Thymus (tissue), 14 donors: ENCODE measurements at places on chromosomes 1 and 21.

DNA sequence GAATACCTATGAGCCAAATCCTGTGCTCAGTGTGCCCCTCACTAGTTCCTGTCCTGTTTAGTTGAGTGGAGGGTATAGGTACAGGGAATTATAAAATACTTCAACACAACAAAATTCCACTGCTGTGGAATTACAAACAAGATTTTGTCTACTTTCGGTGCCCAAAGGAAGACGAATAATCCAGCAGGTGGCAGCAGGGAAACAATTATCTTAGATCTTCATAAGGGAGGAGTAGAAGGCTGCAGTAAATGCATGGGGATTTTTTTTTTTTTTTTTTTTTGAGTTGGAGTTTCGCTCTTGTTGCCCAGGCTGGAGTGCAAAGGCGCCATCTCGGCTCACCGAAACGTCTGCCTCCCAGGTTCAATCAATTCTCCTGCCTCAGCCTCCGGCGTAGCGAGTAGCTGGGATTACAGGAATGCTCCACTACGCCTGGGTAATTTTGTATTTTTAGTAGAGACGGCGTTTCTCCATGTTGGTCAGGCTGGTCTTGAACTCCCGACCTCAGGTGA is 2.0 kb upstream of the PIP5K1A start:
- peak; percentile 80 for DNase-seq

GRCh38 chr1:236615399-236616148 is 11.3 kb upstream of the HEATR1 start:
- DNase-seq: no peak

GRCh38 chr1:212465311-212465710 is 32.6 kb downstream of the NENF start:
- DNase-seq: no peak

GRCh38 chr1:212702672-212703071 is 3.0 kb upstream of the BATF3 start:
- DNase-seq: no peak

GRCh38 chr1:172211221-172211620 is 209.3 kb upstream of the C1orf105 start:
- no peak for DNase-seq

DNA sequence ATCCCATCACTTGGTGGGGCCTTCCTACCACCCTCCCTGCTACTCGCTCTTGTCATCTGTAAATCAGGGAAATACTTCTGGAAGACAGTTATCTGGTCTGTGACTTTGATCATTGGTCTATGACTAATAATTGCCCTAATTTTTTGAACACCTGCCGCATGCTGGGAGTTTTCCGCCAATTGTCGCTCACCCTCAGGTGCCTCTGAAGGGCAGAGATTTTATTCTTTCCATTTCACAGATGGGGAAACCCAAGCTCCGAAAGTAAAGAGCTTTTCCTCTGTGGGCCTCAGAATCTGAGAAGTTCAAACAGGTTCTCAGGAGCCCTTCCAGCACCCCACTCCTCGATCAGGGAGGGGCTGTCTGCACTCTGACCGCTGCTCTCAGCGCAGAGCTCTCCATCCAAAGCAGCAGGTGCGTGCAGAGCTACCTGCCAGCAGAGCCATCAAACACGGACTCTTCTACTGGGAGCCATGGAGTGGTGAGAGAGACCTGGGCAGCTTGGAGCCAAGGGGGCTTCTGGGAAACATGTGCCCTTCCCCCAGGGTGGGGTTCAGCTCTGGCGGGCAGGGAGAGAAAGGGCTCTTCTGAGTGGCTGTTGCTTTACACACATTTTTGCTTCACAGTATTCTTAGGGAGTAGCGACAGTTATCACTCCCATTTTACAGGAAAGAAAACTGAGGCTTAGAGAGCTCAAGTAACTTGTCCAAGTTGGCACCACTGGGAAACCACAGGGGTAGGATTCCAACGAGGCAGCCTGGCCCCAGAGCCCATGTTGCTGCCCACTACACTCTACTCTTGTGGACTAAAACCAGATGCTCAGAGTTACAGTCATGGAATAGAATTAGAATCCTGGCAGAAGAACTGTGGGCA is 5.8 kb upstream of the RUNX3 start:
- DNase-seq: no peak

- no peak for DNase-seq
Measured at GRCh38 chr1:41533731-41534080, 49.2 kb upstream of the EDN2 start.

- DNase-seq: no peak
Measured at GRCh38 chr1:180675586-180675985, 43.8 kb downstream of the XPR1 start.

- no peak for DNase-seq
Measured at GRCh38 chr1:170682169-170682568, 18.2 kb downstream of the PRRX1 start.

DNA sequence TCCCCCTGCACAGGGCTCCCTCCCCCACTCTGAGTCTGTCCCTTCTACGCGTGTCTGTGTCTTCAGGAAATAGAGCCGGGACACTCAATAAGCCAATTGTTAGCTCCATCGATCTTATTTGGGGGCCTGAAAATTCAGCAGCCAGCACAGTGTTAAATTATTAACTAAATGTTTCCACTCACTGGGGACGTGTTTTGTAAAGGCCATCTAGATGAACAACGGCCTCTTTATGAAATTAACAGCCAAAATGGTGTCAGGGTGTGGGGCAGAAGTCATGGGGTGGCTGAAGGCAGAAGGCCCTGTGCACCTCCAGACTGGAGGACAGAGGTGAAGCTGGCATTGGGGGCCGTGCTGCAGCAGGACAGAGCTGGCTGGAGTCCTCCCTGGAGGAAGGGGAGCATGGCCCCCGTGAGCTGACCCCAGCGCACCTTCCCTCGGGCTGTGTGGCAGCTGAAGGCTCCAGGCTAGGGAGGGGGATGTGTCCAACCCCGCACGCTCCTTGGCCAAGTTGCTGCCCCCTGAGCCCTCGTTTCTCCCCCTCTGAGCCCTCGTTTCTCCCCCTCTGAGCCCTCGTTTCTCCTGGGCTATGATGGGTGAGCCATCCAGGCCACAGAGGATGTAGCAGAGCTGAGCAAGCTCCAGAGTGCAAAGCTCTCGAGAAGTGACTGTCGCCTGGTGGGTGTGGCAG is 113.8 kb upstream of the ARHGEF16 start:
- no peak for DNase-seq

DNA sequence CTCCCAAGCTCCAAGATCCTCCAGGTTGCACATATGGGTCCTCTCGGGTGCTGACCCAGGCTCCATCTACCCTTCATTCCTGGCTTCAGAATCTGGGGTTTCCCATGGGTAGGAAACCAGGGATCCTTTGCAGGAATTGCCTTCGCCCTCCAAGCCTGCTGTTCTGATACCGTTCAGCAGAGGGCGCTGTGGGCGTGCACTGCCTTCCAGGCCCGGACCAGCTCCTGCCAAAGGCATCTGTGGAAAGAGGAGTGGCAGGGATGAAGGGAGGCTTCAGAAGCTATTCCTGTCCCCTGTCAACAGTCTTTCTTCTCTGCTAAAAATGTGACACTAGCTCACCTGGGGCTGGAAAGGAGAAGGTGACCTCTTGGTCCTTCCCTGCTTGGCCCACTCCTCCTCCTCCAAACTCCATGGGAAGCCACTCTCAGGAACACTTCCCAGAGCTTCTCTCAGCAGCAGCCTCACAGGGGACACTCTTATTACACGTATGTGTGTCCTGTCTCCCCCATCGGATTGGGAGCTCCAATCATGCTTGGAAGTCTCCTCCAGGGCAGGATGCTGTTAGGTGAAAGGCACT is 71.2 kb downstream of the VWA5B1 start:
- DNase-seq: no peak

DNA sequence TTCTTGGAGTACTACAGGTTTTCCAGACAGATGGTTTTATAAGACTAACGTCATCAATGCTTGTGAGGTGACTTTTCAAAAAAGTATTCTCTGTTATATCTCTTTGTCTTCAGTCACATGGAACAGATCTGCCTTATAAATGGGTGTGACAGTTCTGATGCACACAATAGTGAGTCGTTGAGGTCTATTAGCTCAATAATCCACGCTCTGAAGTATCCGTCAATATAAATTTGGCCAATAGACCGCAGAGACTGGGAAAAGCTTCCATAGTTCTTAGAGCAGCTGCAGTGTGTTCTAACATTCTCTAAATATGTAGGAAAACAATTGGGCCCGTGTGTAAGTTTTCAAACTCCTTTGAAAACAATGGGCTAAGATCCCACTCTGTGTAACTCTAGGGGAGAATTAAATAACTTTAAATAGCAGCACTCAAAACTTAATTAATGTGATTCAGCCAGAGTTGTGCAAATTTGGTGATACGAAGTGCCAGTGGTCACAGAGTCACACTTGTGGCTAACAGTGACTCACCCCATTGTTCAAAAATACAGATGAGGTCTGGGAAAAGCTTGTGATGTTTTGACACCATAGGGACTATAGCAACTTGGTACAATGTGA is 316.0 kb downstream of the LMO4 start:
- no peak for DNase-seq

DNA sequence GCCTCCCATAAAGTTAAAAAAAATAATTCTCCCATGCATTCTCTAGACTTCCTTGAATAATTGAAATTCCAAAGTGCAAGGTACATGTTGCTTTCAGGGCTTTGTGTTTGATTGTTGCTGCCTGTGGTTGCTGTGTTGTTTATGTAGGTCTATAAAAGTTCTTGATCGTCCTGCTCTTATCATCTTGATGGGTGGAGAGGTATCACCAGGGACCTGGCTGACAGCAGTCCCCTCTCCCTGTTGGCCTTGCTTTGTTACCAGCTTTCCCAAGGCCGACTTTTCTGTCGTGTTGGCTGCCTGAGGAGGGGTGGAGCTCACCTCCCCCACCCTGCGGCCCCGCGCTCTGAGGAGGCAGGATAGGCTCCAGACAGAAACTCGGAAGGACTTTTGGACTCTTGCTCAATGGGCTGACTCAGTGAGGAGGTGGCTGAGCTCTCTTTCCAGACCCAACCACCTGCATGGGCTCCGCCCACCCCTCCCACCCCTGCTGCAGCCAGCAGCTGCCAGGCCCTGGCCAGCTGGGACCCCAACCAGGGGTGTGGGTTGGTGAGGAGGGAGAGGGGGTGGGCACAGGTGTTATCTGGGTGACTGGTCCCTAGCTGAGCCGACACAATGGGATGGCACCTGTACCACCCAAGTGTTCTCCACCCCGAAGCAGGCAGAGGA is 2.0 kb downstream of the INAVA start:
- no peak for DNase-seq

GRCh38 chr1:194296201-194296600 is 1109.8 kb upstream of the B3GALT2 start:
- no peak for DNase-seq

GRCh38 chr1:228821252-228821651 is 86.0 kb downstream of the RHOU start:
- DNase-seq: no peak

GRCh38 chr1:67105508-67105907 is 29.3 kb downstream of the C1orf141 start:
- no peak for DNase-seq

DNA sequence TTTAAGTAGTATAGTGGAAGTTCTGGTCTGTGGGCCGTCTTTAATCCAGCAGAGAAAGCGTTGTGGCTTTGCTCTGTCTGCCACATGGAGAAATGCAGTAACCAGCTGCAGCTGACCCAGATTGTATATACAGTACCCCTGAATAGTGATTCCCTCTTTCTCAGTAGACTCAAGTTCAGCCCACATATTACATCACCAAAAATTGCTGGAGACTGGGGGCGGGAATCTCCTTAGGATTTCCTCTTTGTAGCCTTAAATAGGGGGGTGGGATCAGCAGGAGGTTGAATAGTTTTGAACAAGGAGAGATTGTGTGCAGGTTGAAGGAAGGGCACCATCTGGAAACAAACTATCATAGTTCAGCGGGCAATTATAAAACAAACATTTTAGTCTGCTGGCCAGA is at the start of gene ANGPTL1:
TSS of gene ANGPTL1 (minus strand) at position 134 of the 400 bp plus-strand sequence. CDS start 5,301 bp downstream, outside the sequence.
- DNase-seq: no peak

DNA sequence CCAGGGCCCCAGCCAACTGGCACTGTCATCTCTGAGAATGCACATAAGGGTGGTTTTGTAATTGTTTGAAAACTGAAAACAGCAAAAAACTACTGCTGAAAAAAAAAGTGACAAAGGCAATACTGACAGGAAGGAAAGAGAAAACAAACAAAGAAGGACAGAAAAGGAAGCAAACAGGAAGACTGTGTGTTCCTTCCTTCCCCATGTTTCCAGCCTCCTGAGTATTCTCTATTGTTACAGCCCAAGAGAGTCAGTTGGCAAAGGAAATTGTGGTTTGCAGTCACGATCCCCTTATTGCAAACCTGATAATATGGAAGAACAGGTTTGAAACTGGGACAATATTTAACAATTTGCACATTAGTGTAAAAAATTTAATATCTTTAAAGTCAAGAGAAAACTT is 1177.6 kb downstream of the PLA2G4A start:
- DNase-seq: no peak

DNA sequence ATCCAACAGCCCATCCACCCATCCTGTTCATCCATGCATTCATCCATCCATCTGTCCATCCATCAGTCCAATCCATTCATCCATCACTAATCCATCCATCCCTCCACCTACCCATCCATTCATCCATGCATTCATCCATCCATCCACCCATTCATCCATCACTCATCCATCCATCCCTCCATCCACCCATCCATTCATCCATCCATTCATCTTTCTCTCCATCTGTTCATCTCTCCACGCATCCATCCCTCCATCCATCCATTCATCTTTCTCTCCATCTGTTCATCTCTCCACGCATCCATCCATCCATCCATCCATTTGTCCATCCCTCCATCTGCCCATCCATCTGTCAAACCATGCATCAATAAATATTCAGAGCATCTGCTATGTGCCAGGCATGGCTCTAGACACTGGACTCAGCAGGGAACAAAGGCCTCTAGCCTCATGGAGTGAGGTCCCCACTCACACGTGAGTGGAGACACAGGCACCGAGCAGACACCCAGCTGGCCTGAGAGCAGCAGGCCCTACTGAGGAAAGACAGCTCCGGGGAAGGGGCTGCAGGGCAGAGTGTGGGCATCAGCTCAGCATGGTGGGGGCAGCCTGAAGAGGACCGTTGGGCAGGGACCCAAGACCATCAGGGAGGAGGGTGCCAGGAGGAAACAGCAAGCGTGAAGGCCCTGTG is 9.6 kb downstream of the KRTAP10-1 start:
- no peak for DNase-seq

DNA sequence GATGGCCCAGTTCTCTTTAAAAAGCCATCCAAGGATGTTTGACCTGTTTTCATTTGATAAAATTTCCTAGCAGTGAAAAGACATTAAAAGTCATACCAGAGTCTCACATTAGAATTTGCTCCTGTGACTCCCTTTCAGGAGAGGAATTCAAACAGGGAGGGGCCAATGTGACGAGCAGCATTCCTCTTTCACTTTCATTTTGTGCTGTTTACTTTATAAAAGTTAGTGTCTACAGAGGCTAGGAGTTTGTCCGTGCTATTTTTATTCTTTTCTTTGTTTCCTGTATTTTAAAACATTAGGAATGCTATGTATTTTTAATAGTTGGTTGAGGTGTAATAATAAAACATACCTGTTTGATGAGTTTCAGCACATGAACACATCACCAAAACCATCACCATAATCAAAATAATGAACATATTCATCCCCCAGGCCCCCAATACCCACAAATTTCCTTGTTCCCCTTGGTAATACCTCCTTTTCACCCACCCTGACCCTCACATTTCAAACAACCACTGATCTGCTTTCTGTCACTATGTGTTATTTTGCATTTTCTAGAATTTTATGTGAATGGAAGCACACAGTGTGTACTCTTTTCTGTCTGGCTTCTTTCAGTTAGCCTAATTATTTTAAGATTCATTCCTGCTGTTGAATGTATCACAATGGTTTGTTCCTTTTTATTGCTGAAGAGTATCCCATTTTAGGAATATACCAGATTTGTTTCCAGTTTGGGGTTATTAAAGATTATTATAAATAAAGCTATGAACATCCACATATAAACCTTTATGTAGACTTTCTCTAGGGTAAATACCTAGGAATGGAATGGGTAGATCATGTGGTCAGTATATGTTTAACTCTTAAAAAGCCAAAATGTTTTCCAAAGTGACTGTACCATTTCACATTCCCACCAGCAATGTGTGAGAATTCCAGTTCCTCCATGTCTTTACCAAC is 129.5 kb downstream of the TENT5C start:
- DNase-seq: no peak
